ENCODE measurements at places on chromosomes 6 and 20.

DNA sequence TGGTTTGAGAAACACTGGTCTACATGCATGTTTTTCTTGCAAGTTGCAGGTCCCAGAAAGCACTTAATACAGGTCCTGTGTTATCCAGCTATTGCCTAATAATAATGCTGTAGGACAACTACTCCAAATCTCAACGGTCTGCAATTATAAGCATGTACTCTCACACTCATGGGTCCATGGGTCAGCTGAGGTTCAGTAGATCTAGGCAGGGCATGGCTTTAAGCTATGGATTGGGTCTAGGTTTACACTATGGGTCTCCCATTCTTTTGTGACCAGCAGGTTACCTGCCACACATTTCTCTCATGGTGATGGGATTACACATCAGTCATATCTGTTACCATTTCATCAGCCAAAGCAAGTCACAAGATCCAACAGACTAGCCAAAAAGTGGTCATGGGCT, 13.9 kb downstream of the ISM1 start:
- no peak for DNase-seq

- no peak for DNase-seq
These were observed 40.8 kb downstream of the DNAH8 start for GRCh38 chr6:38755874-38756273.

DNA sequence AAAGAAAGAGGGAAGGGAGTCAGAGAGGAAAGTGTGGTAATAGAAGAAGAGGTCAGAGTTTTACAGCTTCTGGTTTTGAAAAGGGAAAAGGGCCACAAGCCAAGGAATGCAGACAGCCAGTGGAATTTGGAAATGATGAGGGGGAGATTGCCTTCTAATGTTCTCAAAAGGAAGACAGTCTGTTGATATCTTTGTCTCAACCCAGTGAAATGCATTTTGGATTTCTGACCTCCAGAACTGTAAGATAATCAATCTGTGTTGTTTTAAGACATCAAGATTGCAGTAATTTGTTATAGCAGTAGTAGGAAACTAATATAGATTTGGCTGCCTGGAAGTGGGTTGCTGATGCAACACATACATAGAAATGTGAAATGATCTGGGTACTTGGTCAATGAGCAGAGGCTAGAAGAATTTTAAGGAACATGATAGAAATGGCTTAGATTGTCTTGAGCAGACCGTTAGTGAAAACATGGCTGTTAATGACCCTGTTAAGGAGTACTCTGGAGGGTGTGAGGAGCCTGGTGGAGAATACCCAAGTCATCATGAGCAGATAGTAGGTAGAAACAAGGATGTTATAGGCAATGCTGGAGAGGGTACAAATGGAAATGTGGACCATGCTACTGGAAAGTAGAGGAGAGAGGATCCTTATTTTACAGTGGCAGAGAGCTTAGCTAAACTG, 255.8 kb upstream of the RAB32 start:
- DNase-seq = no peak

DNA sequence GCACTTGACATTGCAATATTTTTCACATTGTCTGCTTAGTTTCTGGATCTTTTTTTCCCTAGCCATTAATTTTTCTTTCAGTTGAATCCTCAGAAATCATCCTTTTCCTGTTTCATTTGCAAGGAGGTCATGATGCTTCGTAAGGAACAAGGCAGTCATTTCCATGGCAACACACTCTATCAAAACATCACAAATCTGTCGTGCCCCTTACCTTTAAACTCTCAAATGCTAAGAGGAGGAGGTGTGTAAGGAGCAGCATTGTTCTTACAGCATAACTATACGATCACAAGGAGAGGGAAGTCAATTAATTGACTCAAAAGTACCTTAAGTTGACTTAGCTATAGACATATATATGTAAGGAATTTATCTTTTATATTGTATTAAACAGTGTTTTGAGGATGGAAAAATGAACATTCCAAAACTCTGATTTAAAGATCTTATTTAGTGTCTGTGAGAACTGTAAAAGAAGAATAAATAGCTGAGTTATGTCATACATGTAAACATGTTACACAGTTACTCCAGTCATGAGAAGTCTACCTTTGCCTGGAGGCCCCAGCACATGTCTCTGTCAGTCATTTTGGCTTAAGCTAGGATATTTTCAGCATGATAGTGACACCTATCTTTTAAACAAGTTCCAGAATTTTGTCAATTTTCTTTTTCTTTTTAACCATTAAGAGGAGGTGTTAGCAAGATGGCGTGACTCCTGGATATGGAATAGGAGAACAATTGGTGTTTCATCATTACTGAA, 41.6 kb downstream of the CDKAL1 start:
- no peak for DNase-seq

DNA sequence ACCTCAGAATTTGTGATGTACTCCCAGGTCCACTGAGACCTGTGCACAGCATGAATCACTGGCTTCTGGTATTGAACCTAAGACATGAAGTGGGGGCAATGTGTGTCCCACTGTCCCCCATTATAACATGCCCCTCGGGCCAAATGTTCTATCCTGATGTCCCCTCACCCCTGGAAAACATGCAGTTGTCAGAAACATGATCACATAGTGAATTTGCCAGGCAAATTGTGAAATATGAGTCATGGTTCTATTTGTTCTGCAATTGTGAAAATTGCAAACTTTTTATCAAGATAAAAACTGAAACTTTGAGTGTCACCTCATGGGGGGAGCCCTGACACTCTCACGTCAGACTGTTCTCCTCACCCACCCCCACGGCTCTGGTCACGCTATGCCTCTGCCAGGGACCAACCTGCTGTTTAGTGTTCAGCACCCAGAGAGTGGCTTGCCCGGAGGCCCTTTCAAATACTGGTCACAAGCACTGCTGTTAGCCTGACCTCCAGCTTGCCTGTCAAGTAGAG, 305.3 kb downstream of the CLIC5 start:
- DNase-seq = peak; percentile 91

DNA sequence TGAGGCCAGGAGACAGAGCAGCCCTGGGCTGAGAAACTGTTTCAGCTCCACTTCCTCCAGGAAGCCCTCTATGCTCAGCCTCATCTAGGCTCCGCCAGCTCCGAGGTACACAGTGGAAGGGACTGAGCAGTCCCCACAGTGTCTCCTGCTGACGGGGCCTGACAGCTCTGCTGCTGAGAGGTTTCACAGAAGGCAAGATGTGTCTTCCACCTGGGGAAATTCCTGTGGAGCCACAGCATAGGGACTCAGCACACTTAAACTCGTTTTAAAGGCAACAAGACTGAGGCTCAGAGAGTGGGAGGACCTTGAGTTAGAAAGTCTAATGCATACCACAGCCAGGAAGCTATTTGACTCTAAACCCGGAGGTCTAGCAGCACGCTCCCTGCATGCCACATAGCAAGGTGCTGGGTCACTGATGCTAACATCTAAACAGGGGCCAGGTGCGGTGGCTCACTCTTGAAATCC, 6.8 kb downstream of the ADA start:
- no peak for DNase-seq

- DNase-seq = no peak
These were observed 267.0 kb downstream of the TAF4 start for GRCh38 chr20:61798632-61799031.

DNA sequence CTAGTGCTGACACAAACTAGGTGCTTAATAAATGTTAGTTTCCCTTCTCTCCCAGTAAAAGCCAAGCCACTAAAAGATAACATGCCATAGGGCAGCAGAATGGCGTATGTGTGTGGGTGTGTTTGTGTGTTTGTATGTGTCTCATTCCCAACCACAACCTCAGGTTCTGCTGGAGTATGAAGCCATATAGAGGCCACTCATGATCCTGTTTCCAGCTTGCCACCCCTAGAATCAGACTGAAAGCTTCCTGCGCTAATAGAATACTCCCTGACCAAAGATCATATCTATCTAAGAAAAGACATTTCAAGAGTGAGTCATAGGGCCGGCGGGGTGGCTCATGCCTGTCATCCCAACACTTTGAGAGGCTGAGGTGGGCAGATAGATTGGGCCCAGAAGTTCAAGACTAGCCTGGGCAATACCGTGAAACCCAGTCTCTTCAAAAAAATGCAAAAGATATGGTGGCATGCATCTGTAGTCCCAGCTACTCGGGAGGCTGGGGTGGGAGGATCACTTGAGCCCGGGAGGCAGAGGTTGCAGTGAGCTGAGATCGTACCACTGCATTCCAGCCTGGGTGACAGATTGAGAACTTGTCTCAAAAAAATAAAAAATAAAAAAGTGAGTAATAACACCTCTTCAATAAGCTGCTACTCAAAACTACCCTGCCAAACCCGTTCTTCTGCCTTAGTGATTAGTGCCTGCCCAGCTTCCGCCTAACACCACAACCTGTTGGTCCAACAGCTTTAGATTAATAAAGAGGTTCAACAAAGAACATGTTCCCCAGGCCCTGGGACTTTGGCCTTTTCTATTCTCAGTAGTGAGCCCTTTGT, 11.8 kb upstream of the SNRPC start:
- DNase-seq = no peak

DNA sequence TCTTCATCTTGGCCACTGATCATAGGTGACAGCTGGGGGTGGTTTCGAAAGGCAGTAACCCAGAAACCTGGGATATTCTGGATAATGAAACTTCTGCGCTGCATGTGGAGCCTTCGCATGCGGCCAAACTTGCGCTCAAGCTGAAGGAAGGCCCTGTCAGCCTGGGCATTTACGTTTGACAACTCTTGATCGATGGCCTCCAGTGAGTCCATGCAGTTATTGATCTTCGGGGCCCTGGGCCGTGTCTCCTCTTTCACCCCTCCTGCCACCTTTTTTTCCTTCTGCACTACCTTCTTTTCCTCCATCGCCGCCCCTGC, 729 bp downstream of the TSPYL4 start:
- no peak for DNase-seq

Measured in stimulated activated CD4-positive, alpha-beta T cell treated with anti-CD3 and anti-CD28 coated beads, Interleukin-12 subunit alpha, Interleukin-12 subunit beta, amount 100 ng/mL, for 48 hours (primary cell).